Astrocyte (in vitro differentiated cells and primary cell): ENCODE measurements at places on chromosomes 5 and 9. TPM values are rescaled to one million over a fixed set of nuclear protein-coding genes. Genes with fewer than 3 reads are reported as not detected.

DNA sequence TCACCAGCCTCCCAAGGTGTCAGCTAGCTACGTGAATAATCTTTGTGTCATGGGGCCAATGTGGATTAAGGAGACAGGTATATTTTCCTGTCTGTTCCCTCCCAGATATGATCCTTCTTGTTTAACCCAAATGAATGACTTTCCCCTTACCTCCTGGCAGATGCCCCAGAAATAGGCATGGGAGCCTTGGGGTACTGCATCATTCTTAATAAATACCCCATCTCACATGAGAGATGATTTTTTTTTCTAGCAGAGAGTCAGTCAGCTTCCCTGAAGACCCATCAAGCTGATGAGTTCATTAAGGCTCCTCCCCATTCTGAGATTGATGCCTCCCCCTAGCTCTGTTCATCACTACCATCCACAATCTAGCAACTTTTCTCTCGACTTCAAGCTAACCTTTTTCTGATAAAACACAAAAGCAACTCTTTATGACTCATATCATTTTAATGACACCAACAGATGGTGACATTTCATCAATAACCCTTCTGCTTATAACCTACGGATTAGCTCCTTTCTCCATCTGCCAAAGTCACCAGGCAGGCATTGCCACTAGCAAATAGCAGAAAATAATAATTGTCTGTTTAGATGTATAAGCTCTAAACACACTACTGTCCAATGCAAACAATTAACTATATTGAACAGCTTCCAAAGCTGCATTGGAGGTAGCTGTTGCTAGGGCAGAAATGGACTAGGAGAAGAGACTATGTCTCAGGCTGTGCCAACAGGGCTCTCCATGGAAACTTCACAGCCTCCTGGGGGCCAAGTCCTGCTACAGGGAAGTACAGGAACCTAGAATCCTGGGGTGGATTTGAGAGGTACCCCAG is 143.7 kb downstream of the ACER2 start:
- no peak for DNase-seq

The GLRA1 gene
- total RNA-seq, result not detected in 2 replicates

DNA sequence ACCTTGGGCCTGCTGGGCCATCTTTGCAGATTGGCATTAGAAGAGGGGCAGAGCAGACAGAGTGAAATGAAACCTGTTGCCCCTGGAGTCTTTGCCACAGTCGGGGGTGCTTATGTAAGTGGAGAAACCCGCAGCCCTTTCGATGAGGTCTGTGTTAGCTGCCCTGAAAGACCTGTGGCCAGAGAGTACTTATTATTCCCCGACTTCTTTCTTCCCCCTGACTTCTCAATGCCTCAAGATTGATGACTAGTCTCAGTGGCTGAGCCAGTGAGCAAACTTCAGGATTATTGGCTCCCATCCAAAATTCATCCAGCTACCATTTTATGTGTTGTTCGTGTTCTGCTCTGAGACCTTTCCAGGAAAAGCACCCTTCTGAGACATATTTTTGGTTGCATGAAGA is 7.6 kb downstream of the NTRK2 start:
- DNase-seq, result peak; percentile 7

DNA sequence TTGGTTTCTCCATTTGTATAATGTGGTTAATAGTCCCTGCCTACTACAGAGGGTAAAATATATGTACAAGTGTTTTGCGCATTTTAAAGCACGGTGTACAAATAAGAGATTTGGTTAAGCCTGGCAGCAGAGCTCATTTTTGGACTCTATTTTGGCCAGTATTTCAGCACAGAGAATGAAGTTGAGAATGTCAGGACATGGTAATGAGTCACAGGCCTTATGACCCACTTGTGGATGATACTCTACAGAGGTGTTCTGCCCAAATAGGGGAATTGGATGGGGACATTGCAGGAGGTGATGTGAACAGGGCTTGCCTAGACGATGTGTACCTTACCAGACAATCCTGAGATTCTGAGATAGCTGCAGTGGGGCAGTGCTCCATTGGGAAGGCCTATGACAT is 50.6 kb downstream of the MELK start:
- DNase-seq, result peak; percentile 25

- DNase-seq, result no peak
Observed at GRCh38 chr5:151469992-151470391, 22.6 kb downstream of the SLC36A1 start.

The SPINK6 gene
- total RNA-seq, result not detected in 2 replicates

The NSG2 gene
- total RNA-seq, result 0.09 and 0.38 TPM in 2 replicates

The LCN15 gene
- not detected in 2 replicates for total RNA-seq

- DNase-seq, result no peak
Observed at GRCh38 chr9:21267485-21268346, 27.9 kb upstream of the IFNA14 start.

The CCNJL gene
- total RNA-seq, result 12.5 and 15.7 TPM in 2 replicates

The LURAP1L gene
- total RNA-seq, result 9.0 and 13.3 TPM in 2 replicates

The FAM200C gene
- total RNA-seq, result 1.7 and 2.1 TPM in 2 replicates

DNA sequence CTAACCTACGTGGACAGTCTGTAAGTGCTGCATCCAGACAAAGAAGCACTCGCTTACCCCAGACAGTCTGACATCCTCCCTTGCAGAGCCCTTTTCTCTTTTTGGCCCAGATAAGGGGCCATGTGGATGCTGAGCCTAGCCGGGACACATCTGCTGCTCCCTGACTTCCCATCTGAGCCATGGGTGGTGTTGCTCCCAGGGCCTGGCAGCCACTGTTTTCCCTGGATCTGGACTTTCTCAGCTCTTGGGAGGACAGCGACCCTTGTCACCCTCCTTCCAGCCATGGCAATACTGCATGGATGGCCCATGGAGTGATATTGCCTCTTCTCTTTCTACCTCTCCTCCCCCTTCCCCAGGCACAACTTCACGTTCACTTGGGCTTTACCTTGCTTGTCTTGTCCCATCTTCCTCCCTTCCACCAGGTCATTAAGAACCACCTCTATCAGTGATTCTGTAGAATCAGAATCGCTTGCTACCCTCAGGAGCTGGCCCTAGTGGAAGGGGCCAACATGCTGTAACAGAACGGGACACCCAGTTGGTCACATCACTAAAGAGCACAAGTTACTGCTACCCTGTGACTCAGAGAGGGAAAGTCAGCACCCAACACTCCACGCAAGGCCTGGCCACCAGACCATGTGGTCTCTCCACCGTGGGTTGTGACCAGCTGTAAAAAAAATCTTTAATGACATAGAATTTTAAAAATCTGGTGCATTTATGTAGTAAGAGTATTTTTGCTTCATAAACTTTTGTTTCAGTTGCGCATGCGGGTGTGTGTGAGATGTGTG is 4.4 kb downstream of the NEURL1B start:
- DNase-seq, result no peak

GRCh38 chr9:114430457-114430856 is 42.7 kb upstream of the AKNA start:
- no peak for DNase-seq

The QRFP gene
- not detected in 2 replicates for total RNA-seq

The TSSK1B gene
- 0.20 and 0.41 TPM in 2 replicates for total RNA-seq

DNA sequence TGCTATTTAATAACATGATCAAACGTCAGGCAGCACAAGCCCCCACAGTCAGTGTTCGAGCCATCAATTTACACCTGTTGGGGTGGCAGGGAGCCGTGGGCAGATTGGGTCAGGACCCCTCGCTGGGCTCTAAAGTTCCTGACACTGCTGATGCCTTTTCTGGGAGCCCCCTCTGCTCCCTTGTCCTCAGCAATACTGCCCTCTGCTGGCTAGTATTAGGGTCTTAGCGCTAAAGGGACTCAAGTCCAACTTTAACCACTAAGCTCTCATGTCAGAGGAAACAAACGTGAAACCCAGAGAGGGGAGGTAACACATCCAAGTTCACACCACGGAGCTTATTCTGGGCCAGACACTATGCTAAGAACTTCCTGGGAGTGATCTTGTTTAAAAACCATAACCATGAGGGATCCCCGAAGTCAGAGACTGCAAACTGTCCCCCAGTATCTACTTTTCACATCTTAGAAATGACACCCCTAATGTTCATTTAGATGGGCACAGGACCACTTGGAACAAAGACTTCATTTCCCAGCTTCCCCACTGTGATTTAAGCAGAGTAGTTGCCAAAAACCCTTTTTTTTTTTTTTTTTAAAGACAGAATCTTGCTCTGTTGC is 20.4 kb downstream of the ANKS6 start:
- DNase-seq, result peak; percentile 42

DNA sequence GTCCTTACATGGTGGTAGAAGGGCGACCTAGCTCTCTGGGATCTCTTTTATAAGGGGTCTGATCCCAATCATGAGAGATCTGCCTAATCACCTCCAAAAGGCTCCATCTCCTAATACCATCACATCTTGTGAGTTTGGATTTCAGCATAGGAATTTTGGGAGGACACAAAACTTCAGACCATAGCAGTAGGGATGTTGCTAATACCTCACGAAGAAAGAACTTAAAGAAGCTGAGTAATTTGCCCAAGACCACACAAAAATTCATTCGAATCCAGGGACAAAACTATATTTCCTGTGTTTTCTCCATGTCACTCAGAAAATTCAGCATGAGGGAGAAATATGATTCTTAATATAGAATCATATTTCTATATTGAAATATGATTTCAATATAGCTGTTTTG is 32.7 kb downstream of the MTAP start:
- DNase-seq, result peak; percentile 67

DNA sequence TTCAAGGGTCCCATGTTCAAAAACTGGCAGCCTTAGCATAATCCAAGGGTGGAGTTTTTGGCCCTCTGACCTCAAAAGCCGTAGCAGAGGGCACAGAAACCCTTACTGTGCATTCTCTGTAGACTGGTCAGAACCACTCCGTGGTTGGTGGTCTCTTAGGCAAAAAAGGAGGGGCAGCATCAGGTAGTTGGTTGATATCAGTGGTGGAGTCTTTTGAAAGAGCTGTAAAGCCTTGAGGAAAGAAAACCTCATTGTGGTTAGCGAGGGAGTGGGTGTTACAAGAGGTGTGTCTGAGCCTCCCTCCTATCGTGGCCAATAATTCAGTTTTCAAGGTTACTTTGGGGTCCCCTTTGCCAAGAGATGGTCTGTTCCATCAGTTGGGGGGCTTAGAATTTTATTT is 40.9 kb downstream of the ARHGEF28 start:
- DNase-seq, result no peak

The SPINK4 gene
- total RNA-seq, result not detected in 2 replicates

DNA sequence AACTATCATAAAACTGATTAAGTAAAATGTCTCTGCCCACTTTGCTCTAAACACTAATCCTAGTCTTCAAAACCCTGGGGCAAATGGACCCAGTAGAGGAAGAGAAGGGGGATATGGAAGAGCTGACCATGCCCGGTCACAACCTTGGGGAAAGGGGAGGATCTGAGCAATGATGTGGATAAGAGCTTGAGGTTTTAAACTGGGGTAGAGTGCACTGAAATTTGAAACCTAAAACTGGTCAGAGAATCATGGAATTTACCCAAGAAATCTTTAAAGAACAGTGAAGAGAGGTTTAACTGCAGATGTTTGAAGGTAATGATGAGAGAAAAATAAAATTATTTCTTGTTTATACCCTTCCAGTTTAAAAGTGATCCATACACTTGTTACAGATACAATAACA is 110.8 kb downstream of the MRPS30 start:
- DNase-seq, result no peak

The DOLPP1 gene
- total RNA-seq, result 14.9 and 17.9 TPM in 2 replicates

GRCh38 chr5:135535420-135535819 is 344 bp downstream of the NEUROG1 start:
- DNase-seq, result no peak

The C5orf58 gene
- not detected in 2 replicates for total RNA-seq

The SMARCA2 gene
- total RNA-seq, result 49.9 and 54.2 TPM in 2 replicates

- peak; percentile 11 for DNase-seq
Observed at GRCh38 chr5:94674490-94675382, 56.3 kb downstream of the SLF1 start.

The FCN2 gene
- total RNA-seq, result not detected in 2 replicates

DNA sequence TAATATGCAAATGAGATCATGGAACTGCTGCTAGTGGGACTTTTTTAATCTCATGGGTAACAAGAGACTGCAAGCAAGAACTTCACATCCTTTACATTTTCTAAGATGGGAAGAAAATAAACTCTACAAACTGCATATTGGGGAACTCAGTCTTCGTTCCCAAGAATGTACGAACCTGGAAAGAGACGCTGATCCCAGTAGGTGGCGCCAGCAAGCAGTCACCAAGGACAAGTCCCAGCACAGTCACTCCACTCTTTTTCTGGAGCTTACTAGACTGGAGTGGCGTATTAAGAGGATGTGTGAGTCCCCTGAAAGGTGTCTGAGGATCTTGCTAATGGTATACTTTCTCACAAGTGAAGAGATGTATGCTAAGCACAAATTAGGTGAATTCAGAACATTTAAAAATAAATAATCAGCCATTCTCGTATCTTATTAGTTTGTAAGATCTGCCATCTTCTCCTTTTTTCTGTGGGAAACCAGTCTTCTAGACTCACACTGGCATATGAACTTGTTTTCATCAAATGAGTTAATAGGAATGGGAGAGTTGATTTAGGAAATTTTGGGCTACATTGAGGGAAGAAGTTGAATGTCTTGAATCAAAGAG is 16.0 kb upstream of the PUM3 start:
- peak; percentile 38 for DNase-seq

GRCh38 chr9:29999645-30000044 is 2384.8 kb upstream of the ACO1 start:
- no peak for DNase-seq

The GTF2H2C gene
- total RNA-seq, result 39.3 and 39.4 TPM in 2 replicates

The SLC2A8 gene
- total RNA-seq, result 16.5 and 18.8 TPM in 2 replicates

DNA sequence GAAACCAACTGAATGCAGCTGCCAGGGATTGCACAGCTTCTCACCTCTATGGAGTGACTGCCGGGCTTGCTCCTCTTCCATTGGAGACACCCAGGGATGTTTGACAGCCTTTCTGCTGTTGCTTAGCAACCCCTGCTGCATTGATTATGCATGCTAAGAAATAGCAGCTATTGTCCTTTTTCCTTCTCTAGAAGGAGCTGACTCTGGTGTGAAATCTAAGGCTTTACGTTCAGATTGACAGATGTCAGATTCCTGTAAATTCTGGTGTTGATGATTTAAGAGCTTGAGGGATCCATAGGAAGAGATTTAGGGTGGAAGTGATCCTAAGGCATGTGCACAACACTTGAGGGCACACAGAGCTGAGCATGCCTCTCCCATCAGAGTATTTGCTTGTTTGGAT is 267.7 kb downstream of the NTRK2 start:
- no peak for DNase-seq

The WDR38 gene
- total RNA-seq, result not detected in 2 replicates

- no peak for DNase-seq
Observed at GRCh38 chr5:57718155-57718554, 235.5 kb upstream of the ACTBL2 start.

- DNase-seq, result no peak
Observed at GRCh38 chr5:82909771-82910170, 167.4 kb downstream of the TMEM167A start.

- no peak for DNase-seq
Observed at GRCh38 chr5:137672001-137672400, 63.9 kb downstream of the KLHL3 start.
